ENCODE measurements at places on chromosomes 13 and 19. TPM values are rescaled to one million over a fixed set of nuclear protein-coding genes. Genes with fewer than 3 reads are reported as not detected.

The TNNT1 gene
- 463 TPM for total RNA-seq

The SYCN gene
- not detected for total RNA-seq

The ZNF266 gene
- 16.1 TPM for total RNA-seq

The CLEC4G gene
- not detected for total RNA-seq

The EMP3 gene
- 73.8 TPM for total RNA-seq

The SMAD9 gene
- 22.3 TPM for total RNA-seq

The LRG1 gene
- 0.25 TPM for total RNA-seq

The PPM1N gene
- total RNA-seq = 3.3 TPM

The RFPL4A gene
- 0.49 TPM for total RNA-seq

The MLLT1 gene
- total RNA-seq = 5.6 TPM

The ACP5 gene
- total RNA-seq = not detected

The MEGF8 gene
- total RNA-seq = 27.5 TPM

The CABP5 gene
- not detected for total RNA-seq

The SIGLEC5 gene
- total RNA-seq = not detected

The GDF15 gene
- total RNA-seq = 217 TPM

The DHRS12 gene
- total RNA-seq = 11.3 TPM

The FCAR gene
- total RNA-seq = not detected

The RDH8 gene
- not detected for total RNA-seq

The TBXA2R gene
- total RNA-seq = 7.7 TPM

The SOX21 gene
- not detected for total RNA-seq

The CD70 gene
- total RNA-seq = 143 TPM

The FAM124A gene
- total RNA-seq = 0.49 TPM

The SULT2A1 gene
- not detected for total RNA-seq

The CEBPA gene
- total RNA-seq = 10.9 TPM

The ZNF577 gene
- 3.0 TPM for total RNA-seq

The CYP4F2 gene
- 6.3 TPM for total RNA-seq

The ATCAY gene
- 0.44 TPM for total RNA-seq

The ZNF541 gene
- not detected for total RNA-seq

The POU2F2 gene
- total RNA-seq = not detected

The ERCC5 gene
- total RNA-seq = 15.9 TPM

The LGALS4 gene
- total RNA-seq = not detected

The PGLYRP2 gene
- not detected for total RNA-seq

The IQCN gene
- 0.37 TPM for total RNA-seq

The DAZAP1 gene
- total RNA-seq = 153 TPM

The ZNF726 gene
- 8.4 TPM for total RNA-seq

The CNN1 gene
- 34.3 TPM for total RNA-seq

The NPHS1 gene
- total RNA-seq = 0.18 TPM

The CERS1 gene
- 13.1 TPM for total RNA-seq

The CFD gene
- total RNA-seq = 3.6 TPM
